Foreskin keratinocyte (primary cell): ENCODE measurements at places on chromosomes 5 and 9. TPM values are rescaled to one million over a fixed set of nuclear protein-coding genes. Genes with fewer than 3 reads are reported as not detected.

MYO10 gene
- total RNA-seq, result 57.7 and 62.5 TPM in 2 replicates

C9orf153 gene
- total RNA-seq, result 0.28 TPM in 1 of 2 replicates, not detected in the other

FOXI1 gene
- total RNA-seq, result not detected in 2 replicates

MRPS30 gene
- total RNA-seq, result 46.0 and 48.6 TPM in 2 replicates

PCDHB2 gene
- 0.10 and 0.11 TPM in 2 replicates for total RNA-seq

ZNF366 gene
- total RNA-seq, result not detected in 2 replicates

CDX1 gene
- not detected in 2 replicates for total RNA-seq

COMMD10 gene
- 20.3 and 21.6 TPM in 2 replicates for total RNA-seq

RASGRF2 gene
- total RNA-seq, result 0.04 TPM in 1 of 2 replicates, not detected in the other

PLEKHG4B gene
- not detected in 2 replicates for total RNA-seq

PRSS3 gene
- 89.9 and 199 TPM in 2 replicates for total RNA-seq

RASEF gene
- 0.07 and 0.31 TPM in 2 replicates for total RNA-seq

COL27A1 gene
- total RNA-seq, result 13.4 and 17.7 TPM in 2 replicates

SURF4 gene
- 215 and 233 TPM in 2 replicates for total RNA-seq

KIAA0825 gene
- total RNA-seq, result 1.1 and 1.2 TPM in 2 replicates

PAEP gene
- total RNA-seq, result not detected in 2 replicates

CXCL14 gene
- total RNA-seq, result 0.42 and 0.44 TPM in 2 replicates

TMEM215 gene
- total RNA-seq, result not detected in 2 replicates

PCDHB3 gene
- total RNA-seq, result 0.03 and 0.04 TPM in 2 replicates

IGFBPL1 gene
- total RNA-seq, result 0.46 TPM in 1 of 2 replicates, not detected in the other

ZNG1C gene
- total RNA-seq, result 24.0 and 33.2 TPM in 2 replicates

THBS4 gene
- total RNA-seq, result 0.67 and 1.1 TPM in 2 replicates

SOHLH1 gene
- not detected in 2 replicates for total RNA-seq

ALDH7A1 gene
- 111 and 126 TPM in 2 replicates for total RNA-seq

ELL2 gene
- 84.5 and 88.6 TPM in 2 replicates for total RNA-seq

PCDHA4 gene
- not detected in 2 replicates for total RNA-seq

ADGRD2 gene
- 0.07 TPM in 1 of 2 replicates, not detected in the other for total RNA-seq

HSPA4 gene
- 134 and 163 TPM in 2 replicates for total RNA-seq

CCNJL gene
- total RNA-seq, result 3.1 and 3.5 TPM in 2 replicates

MAMDC2 gene
- 9.4 and 22.7 TPM in 2 replicates for total RNA-seq

PAPPA gene
- 0.25 and 0.44 TPM in 2 replicates for total RNA-seq

PCDHB12 gene
- total RNA-seq, result not detected in 2 replicates

FGD3 gene
- 0.11 and 0.20 TPM in 2 replicates for total RNA-seq

NKD2 gene
- total RNA-seq, result 0.11 TPM in 1 of 2 replicates, not detected in the other

RHOBTB3 gene
- total RNA-seq, result 2.4 and 2.8 TPM in 2 replicates

ANGPTL2 gene
- total RNA-seq, result 0.32 and 0.37 TPM in 2 replicates

PCDHB4 gene
- total RNA-seq, result not detected in 2 replicates

HACD4 gene
- 5.4 and 7.9 TPM in 2 replicates for total RNA-seq

PKN3 gene
- 7.1 and 9.3 TPM in 2 replicates for total RNA-seq
